ENCODE measurements at places on chromosomes 7 and 10.

DNA sequence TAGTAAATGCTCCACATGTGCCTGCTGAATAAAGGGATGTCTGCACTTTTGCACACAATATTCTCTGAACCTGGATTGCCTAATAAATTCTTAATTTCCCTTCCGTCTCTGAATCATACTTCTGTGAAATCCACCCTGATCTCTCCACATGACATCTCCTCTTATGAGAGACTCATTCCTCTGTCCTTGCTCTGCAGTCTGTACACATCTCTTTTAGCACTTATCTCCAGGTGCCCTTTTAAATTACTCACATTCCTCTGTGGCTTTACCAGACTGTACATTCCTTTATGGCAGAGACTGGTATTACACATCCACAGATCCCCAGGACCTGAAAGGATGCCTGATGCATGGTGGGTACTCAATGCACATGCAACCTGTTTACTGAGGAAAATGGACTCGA lies 527.6 kb downstream of the PHTF2 start:
- DNase-seq, result no peak

DNA sequence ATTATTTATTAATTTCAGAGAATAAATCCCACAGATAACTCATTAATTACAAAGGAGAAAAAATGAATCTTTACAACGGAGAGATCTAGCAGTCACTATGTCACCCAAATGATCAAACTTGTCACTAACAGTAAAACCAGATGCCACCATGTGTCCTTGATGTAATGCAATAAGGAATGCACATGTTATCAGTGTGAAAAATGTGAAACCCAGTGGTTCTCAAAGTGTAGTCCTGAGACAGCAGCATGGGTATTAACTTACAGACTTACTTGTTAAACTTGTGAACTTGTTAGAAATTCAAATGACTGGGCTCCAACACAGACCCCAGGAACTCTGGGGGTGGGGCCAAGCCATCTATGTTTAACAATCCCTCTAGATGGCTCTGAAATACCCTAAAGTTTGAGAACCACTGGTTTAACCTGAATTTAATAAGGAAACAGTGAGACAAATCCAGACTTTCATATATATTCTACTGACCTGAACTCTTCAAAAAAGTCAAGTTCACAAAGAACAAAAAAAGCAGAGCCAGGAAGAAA lies 77.4 kb downstream of the RNLS start:
- no peak for DNase-seq

DNA sequence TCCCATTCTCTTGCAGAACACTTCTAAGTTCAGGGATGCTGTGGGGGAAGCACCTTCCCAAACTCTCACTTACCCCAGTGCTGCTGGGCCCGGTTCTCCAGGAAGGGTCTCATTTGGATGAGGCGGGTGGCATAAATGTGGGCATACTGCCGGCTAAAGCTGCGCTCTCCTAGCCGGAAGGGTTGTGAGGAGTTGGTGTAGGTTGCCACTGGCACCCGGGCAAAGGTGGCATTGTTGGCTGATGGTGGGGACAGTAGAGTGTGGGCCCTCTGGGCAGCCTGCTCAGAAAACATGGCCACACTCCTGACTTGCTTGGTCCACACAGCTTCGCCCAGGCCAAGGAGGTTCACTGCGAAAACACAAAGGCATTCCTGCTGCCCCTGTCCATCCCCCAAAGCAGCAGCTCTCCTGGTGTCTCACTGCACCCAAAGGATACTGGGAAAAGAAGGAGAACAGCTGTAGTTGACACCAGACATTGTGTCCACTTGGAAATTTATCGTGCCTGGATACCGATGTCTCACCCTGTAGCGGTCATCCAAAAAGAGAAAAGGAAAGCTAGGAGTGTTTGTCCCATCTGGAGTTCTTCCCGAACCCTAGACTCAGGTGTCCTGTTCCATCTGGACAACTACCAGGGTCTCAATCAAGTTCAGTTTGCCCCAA lies 1.5 kb downstream of the POLD2 start:
- no peak for DNase-seq

- no peak for DNase-seq
Observed at GRCh38 chr10:73163096-73163495, 4.7 kb downstream of the ECD start.

- DNase-seq, result no peak
Observed at GRCh38 chr10:59143544-59143943, 32.9 kb upstream of the PHYHIPL start.

DNA sequence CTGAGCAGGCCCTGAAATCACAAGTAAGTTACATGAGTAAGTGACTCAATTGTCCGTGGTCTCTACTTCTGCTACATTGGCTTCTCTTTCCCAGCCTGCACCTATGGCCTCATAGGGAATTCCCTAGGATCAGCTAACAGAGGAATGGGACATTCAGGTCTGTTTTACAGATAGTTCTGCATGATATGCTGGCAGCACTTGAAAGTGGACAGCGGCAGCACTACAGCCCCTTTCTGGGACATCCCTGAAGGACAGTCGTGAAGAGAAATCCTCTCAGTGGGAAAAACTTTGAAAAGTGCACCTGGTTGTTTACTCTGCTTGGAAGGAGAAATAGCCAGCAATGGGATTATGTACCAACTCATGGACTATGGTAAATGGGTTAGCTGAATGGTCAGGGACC lies 293.1 kb upstream of the CACNA2D1 start:
- DNase-seq, result no peak

GRCh38 chr7:31123726-31124125 lies 71.6 kb downstream of the ADCYAP1R1 start:
- no peak for DNase-seq

GRCh38 chr7:44964831-44965440 lies 13.9 kb downstream of the MYO1G start:
- DNase-seq, result no peak

GRCh38 chr10:11705722-11706121 lies 36.5 kb upstream of the ECHDC3 start:
- DNase-seq, result no peak

Data from NCI-H2107 (cell line).